ENCODE measurements at places on chromosomes 4 and X. TPM values are rescaled to one million over a fixed set of nuclear protein-coding genes. Genes with fewer than 3 reads are reported as not detected.

YY2 gene
- total RNA-seq = 0.36 TPM

CPLX1 gene
- not detected for total RNA-seq

CFAP47 gene
- not detected for total RNA-seq

PDE6B gene
- 0.81 TPM for total RNA-seq

FRMD7 gene
- not detected for total RNA-seq

WWC2 gene
- total RNA-seq = 24.0 TPM

RPGR gene
- 7.4 TPM for total RNA-seq

PLS3 gene
- 157 TPM for total RNA-seq

VCX3B gene
- total RNA-seq = not detected

XPNPEP2 gene
- total RNA-seq = 5.5 TPM

GIMD1 gene
- total RNA-seq = not detected

ZXDB gene
- 9.9 TPM for total RNA-seq

RBM46 gene
- not detected for total RNA-seq

CSN1S1 gene
- total RNA-seq = not detected

GAGE12J gene
- not detected for total RNA-seq

ADH6 gene
- total RNA-seq = 0.16 TPM

CSAG1 gene
- not detected for total RNA-seq

NOA1 gene
- 15.3 TPM for total RNA-seq

CTAG1B gene
- total RNA-seq = not detected

NEUROG2 gene
- total RNA-seq = not detected

FAT1 gene
- total RNA-seq = 113 TPM

SPP1 gene
- total RNA-seq = not detected

ZNF732 gene
- 0.36 TPM for total RNA-seq

TMEM35A gene
- total RNA-seq = 0.32 TPM

SOX3 gene
- total RNA-seq = not detected

ALB gene
- not detected for total RNA-seq

SOWAHD gene
- total RNA-seq = not detected

SLC34A2 gene
- not detected for total RNA-seq

HGFAC gene
- not detected for total RNA-seq

DCAF4L1 gene
- not detected for total RNA-seq

NSDHL gene
- 25.8 TPM for total RNA-seq

CENPE gene
- total RNA-seq = 2.2 TPM

TMEM156 gene
- 0.18 TPM for total RNA-seq

ARHGAP36 gene
- not detected for total RNA-seq

SYTL4 gene
- 3.1 TPM for total RNA-seq

Measured in cardiac atrium fibroblast (primary cell).